Keratinocyte (primary cell): ENCODE measurements at places on chromosomes 1 and 21. TPM values are rescaled to one million over a fixed set of nuclear protein-coding genes. Genes with fewer than 3 reads are reported as not detected.

COL11A1 gene
- polyA plus RNA-seq = 0.06 to 0.37 TPM (median 0.06 TPM) in 3 replicates

VSIG8 gene
- polyA plus RNA-seq = 0.48 to 1.5 TPM (median 0.56 TPM) in 3 replicates

S100A7 gene
- polyA plus RNA-seq = 13.1 to 31.2 TPM (median 16.0 TPM) in 3 replicates

DNA sequence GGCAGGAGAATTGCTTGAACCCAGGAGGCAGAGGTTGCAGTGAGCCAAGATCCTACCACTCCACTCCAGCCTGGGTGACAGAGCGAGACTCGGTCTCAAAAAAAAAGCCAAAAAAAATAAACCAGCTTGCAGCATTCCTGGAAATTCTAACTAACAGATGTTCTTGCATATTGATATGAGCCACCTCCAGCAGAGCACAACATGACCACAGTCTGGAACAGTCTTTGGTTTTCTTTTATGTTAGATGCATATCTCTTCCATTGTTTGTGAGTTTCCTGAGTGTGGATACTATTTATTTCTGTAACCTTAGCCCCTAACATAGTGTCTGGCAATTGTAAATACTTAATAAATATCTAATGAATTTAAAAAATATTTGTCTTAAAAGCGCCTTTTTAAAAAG is 23.9 kb downstream of the IFNAR1 start:
- DNase-seq = no peak

DNA sequence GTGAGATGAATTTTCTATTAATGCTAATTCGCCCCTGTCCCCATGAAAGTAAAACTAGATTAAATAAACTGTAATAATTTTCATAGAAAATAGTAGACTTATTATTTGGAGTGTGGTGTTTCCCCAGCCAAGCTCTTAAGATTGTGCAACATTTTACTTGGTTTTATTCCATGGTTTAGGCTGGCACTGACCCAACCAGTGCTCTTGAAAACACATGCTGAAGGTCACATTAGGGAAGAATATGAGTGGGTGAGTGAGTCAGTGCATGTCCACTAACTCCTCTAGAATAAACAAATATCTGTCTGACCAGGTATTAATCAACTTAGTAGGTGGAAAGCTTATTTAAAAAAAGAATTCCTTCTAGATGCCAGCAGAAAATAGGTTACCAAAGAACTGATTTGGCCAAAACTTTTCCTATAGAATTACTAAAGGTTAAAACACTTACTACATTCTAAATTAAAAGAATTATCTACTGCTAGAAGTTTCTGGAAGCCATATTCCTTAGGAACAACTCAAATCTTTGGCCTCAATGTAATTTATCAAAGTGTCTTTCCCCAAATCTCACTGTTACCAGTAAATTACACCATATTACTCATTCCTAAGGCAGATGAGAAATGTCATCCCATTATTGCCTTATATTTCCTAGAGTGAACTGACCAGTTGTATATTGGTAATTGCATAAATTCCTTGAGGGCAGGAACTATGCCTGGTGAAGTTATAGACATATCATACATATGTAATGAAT is 89.7 kb upstream of the RGS1 start:
- DNase-seq = no peak

- DNase-seq = no peak
Measured at GRCh38 chr21:35198565-35198964, 149.5 kb upstream of the RUNX1 start.

- no peak for DNase-seq
Measured at GRCh38 chr21:26112127-26112742, 58.3 kb downstream of the APP start.

DNA sequence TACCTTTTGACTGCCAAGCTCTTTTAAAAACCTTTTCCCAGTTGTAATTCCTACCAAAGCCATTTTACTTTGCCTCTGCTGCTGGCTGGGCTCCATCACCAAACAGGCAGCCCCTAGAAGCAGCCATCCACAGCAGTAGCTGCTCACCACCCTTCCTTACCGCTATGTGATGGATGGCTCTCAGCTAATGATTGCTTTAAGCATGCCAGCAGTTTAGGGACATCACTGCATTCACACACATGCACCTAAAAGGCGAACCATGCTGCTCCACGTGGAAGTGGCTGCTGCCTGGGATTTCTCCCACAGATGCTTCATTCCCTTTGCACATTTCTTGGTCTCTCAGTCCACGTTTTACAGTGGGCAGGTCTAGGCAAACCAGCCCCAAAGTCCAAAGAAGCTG is 46.3 kb upstream of the PDE9A start:
- no peak for DNase-seq

DNA sequence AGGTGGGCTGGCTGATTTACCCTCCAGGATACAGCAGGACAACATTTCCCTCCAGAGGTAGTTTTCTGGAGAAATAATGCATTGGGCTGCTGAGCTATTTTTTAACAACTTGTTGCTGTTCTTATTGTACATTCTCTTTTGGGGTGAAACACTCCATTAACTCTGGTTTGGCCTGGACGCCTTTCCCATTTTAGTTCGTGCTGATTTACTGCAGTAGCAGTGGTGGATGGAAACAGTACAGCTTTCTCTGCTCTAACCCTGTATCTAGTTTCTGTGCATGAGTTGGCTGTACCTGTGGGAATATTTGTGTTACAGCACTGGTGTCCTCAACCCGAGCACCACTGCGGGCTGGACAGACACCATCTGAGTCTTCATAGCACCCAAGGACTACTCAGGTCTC is 325.3 kb downstream of the ASTN1 start:
- DNase-seq = no peak

- DNase-seq = no peak
Measured at GRCh38 chr1:147505568-147505967, 35.7 kb upstream of the BCL9 start.
